Skeletal muscle cell (primary cell): ENCODE measurements at places on chromosomes 12 and 14.

DNA sequence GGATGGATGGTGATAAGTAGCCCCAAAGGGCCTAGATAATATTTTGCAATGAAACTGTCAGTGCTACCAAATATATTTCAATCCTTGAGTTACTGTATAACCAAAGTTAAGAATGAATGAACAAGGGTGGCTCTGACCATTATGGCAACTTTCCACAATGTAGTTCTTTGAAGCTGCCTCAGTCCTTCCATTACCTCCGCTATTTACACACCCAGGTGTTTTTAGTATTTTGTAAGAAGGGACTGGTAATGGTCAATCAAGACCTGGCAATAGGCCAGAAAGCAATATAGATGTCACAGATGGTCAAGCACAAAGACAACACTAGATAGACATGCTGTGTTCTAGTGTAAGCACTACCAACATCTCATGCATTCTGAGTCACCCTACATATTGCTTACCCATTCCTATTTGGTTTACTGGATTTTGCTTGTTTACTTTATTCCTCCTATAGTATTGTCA, 16.3 kb downstream of the DUSP16 start:
- no peak for DNase-seq

GRCh38 chr14:22896760-22897159, 13.7 kb downstream of the REM2 start:
- DNase-seq = no peak

DNA sequence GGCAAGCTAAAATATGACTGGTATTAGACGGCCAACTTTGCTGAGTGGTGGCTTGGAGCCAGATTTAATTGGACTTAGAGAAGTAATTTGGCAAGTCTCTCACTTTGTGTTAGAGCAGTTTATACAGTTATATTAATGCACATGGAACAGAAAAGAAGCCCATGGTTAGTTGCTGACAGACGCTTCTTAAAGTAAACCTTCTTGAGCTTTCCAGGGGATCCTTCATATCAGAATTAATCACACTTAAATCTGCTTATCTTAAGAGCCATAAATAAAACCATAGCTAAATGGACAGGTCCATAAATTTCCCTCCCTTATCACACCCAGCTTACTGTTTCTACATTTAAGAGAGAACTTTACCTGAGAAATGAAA, 9.6 kb downstream of the GSG1 start:
- DNase-seq = no peak

DNA sequence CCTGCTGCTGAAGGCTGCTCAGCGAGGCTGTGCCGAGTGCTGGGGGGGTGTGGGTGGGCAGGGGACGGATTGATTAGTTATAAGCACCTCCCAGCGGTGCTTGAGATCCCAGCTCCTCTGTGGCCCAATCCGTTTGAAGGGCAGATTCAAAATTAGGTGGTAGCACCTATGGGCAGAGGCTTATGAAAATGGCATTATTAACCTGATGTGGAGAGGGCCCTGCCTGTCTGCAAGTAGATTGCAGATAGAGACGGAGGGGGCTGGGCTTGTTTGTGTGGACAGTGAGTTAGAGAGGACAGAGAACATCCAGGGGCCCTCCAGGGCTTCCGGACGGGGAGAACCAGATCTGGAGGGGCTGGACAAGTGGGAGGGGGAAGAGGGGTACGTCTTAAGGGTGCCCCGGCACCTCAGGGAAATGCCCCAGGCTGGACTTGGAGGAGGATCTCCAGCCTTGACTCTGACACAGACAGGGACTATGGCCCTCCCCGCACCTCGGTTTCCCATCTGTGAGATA, at the start of gene RTL1:
Gene RTL1 (minus strand): TSS at position 51 of the 514 bp plus-strand sequence. CDS start 18,934 bp downstream, outside the sequence.
- DNase-seq = no peak

DNA sequence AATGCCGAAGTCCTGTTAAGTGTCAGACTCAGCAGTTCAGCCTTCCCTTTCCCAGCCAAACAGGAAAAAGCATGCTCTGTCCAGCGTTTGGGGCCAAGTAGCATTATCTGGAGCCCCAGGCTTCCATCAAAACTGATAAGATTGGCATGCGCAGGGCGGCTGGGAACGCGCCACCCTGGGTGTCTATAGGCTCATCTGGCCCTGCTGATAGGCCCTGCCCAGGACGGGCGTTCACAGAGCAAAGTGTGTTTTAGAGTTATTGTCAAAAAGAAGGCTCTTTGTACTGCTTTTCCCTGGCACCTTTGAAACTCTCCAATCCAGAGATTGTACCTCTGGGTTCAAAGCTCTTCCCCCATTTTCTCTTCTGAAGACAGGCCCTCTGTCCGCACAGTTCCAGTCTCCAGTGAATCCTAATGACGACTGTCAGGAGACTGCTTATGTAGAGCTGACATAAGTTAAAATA, at the start of gene ART4:
Gene ART4 (minus strand): TSS at position 102 of the 463 bp plus-strand sequence. CDS start 413 bp downstream, outside the sequence.
- DNase-seq = no peak

DNA sequence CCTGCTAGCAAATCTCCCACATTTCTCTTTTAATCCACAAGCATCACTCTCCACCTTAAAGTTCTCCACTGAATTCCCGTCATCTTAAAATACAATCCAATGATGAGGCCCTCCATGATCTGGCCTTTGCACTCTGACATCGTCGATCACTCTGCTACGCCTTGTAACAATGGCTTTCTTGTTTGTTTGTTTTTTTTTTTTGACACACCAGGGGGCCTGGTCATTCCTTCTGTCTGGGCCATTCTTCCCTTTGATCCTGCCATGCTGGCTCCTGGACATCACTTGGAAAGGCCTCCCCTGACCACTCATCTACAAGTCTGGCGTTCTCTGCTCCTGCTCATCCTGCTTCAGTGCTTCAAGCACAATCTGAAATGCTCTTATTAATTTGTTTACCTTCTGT, 233.5 kb downstream of the PPM1H start:
- no peak for DNase-seq

DNA sequence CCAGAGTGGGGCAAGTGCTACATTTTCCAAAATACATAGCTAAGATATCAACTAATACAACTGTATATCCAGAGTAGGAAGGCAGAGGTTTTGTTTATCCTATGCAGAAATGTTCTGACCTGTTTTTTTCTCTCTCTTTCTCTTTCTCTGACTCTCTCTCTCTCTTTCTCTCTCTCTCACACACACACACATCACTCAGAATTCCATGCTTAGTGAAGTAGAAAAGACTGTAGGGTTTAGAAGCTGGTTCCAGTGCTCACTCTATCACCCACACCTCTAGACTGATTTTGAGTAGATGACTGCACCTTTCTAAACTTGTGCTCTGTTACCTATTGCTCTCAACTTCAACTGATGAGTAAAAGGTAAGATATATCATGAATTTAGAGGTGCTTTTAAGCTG, 356.7 kb downstream of the LRIG3 start:
- DNase-seq = no peak

DNA sequence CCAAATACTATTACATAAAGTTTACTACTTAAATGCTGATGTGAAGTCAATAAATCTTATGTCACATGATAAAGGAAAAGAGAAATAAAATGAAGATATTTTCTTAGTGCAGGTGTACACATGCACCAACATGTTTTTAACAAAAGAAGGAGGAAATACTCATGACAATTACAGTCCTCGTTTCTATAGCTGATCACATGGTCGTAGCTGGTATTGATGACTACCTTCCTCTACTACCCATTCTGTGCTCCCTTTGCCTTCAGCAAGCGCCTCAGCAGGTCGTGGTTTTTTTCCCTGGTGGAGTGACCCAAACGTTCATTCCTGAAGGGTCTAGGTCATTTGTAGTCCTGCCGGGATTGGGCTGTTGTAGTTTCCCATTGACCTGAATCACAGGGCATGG, 25.4 kb upstream of the SLC10A1 start:
- DNase-seq = no peak

- no peak for DNase-seq
Observed at GRCh38 chr12:97960225-97960624, 497.6 kb downstream of the RMST start.

- DNase-seq = no peak
Observed at GRCh38 chr14:57089901-57090300, 178.8 kb downstream of the EXOC5 start.

DNA sequence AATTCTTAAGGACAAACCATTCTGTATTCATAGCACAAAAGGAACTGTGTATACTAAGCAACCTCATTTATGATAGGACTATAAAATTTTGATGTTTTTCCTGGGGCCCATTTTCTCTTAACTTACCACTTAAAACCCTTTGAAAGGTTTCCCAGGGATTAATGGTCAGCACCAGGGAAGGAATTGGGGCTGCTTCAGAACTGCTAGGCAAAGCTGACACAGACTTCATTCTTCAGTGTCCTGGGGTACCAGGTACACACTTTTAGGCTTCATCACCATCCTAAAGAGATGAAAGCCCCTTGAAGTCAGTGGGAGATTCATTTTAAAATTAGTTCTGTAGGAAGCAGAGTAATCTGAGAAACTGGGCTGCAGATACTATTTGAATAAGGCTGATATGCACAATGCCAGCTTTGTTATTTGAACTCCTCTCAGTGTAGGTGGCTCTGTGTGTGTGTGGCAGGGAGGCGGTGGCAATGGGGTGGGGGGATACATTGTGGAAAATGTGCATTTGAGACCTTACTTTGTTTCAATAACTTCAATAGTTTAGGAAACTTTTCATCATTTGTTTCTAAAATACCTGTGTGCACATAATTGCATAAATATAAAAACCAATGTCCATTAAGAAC, 329.3 kb upstream of the DCN start:
- DNase-seq = no peak

DNA sequence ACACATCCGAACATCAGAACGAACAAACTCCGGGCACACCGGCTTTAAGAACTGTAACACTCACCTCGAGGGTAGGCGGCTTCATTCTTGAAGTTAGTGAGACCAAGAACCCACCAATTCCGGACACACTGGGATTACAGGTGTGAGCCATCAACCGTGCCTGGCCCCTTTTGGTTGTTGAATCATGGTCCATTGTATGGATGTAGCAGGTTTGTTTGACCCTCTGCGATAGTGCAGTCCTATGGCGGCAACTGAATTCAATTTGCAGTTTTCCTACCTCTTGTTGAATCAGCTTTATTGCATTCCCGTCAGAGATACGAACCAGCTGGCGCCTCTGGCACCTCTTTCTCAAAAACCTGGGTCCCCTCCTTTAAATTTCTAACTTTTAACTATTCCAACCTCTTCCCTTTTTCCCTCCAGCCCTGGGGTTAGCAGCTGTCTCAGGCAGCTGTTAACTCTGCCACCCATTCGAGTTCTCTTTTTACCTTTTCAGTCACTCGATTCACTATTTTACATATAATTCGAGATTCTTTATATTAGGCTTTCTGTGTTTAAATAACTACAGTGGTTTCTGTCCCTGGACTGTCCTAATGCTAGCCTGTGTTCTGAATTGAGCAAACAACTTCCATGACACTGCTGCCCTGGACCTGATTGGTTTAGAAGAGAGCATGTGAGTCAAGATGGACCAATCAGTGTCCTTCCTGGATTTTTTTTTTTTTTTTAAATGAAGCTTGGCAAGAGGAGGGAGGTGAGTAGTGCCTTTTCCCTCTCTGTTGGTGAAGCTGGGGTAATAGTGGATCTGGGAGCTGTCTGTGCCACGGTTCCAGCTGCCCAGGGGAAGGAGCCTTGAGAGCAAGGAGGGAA, 261.5 kb downstream of the PCNX1 start:
- no peak for DNase-seq

DNA sequence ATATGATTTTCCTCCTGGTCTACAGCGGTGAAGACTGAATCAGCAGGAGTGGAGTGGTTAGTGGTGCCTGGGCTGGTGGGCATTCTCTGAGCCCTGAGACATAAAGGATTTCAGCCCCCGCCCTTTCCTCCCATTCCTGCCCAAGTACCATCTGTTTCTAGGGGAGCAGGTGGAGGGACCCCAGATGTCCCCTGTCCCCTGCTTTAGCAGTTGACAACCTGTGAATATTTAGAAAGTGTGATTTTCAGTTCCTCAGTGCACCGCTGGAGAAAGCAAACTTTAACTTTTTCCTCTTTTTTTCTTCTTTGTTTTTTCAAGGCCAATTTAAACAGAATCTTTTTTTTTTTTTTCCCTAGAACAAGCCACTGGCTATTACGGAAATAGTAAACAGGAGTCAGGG, 163.8 kb upstream of the MYL2 start:
- DNase-seq = no peak

DNA sequence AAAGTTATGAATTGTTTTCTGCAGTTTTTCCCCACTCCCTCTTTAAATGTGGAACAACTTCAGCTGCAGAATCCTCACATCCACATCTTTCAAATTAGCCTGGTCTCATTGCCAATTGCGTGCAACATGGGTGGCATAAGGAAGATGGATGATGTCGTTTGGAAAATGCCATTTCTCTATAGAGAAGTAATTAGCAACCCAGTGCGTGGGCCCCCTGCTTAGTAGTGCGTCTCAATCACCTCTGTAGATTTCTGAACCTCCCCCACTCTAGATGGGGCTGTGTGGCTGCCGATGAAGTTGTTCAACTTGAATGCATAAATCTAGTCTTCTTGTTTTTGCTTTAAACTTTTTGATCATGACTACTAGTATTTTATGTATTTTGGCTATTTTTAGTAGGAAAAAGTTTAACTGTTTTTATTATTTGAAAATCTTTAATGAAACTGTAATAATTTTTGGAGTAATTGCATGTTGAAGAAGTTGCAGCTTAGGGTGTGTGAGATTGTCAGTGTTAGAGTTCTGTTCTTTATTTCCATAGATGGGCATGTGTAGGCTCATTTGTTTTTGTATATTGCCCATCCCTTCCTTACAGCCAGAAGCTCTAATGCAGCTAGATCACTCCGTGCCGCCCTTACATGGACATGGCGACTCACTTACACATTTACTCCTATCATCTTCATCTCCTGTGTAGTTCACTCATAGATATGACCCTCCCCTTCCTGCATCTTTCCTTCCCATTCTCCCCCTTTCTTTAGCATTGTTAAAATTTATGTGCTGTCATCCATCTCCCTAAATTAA, 358.2 kb downstream of the DIO2 start:
- DNase-seq = no peak

DNA sequence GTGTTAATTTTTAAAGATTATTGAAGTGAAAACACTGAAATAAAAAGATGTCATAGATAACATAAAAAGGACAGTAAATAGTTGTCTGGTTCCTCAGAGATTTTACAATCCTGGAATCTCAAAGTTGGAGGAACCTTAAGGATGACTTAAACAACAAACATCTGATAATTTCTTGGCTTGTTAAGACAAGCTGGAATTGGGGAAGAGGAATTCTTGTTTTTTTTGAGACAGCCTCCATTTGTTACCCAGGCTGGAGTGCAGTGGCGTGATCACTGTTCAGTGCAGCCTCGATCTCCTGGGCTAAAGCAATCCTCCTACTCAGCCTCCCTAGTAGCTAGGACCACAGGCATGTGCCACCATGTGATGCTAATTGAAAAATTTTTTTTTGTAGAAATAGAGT, 2.3 kb downstream of the ZNF410 start:
- DNase-seq = no peak

GRCh38 chr12:67026487-67027246, 242.5 kb upstream of the CAND1 start:
- no peak for DNase-seq

- peak; percentile 81 for DNase-seq
Observed at GRCh38 chr12:25615119-25615518, 62.0 kb upstream of the LMNTD1 start.
